SK-N-MC (cell line): ENCODE measurements at places on chromosomes 6 and 20.

- no peak for DNase-seq
Measured at GRCh38 chr20:62232770-62233645, 5.3 kb upstream of the OSBPL2 start.

DNA sequence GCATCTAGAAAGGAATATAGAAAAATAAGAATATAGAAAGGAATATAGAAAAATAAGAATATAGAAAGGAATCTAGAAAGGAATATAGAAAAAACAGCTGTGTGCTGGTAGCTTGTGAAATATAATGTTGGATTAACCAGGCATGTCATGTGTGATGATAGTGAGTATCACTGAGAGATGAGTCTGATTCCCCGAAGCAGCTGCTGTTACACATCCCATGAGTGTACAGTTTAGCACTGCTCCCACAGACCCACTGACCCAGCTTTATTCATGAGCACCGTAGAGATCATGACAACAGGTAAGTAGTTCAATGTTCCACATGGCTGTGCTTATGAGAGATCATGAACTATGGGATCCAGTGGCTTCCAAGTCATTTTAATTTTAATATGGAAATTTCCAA lies 64.8 kb downstream of the SLC22A3 start:
- DNase-seq, result no peak

DNA sequence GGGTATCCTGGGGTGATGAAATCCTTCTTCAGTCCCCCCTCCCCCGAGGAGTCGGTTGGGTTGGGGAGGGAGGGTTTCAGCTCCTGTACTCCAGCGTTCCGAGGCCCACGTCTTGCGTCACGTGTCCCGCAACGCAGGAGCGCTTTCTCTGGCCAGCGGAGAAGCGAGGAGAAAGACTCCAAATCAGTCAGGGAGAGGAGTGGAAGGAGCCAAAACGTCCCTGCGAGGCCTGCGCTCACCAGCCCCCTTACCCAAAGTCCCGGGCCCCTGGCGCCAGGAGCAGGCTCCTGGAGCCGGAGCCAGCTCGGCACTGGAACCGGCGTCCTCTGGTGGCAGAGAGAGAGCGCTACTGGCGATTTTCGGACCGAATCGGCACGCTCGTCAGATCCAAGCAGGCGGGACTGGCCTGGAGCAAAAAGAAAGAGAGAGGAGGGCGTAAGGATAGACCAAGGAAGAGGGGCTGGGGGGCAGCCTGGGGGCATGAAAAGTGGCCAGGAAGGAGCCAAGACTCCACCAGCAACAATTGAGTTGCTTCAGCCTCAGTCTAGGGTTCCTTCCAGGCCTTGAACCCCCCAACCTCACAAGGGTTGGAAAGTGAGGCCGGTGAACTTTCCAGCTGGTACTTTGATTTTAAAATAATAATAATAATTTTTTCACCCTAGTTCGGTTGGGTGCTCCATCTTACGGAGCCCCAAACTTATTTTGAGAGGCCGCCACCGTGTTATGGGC lies at the start of gene GNAS:
Gene GNAS, plus strand, starts transcription at position 174 of the 729 bp plus-strand sequence.
- DNase-seq, result no peak

GRCh38 chr6:7691675-7692452 lies 34.0 kb upstream of the BMP6 start:
- no peak for DNase-seq

GRCh38 chr20:19827818-19828217 lies 69.8 kb downstream of the RIN2 start:
- no peak for DNase-seq

DNA sequence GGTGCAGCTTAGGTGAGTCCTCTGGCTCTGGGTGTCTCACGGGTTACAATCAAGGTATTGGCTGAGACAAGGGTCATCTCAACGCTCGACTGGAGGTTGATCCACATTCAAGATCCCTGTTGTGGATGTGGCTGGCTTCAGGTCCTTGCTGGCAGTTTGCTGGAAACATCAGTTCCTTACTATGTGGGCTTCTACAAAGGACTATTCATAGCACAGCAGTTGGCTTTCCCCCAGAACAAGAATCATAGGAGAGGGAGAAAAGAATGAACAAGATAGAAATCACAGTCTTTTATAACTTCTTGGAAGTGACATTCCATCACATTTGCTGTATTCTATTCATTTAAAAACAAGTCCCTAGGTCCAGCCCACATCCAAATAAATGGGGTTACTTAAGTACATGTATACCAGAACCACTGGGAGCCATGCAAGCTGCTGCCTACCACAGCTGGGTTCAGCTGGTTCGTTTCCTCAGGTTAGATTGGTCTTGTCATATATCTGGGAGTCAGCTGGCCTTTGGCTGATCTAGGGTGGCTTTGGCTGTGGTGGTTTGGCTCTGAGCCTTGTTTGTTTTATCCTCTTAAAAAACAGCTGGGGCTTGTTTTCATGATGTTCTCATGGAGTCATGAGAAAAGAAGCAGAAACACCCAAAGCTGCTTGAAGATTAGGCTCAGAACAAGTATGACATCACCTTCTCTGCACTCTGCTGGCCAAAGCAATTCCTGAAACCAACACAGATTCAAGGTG lies 433.2 kb upstream of the SPTLC3 start:
- no peak for DNase-seq

- DNase-seq, result no peak
Measured at GRCh38 chr6:142885182-142885867, 59.7 kb downstream of the HIVEP2 start.

DNA sequence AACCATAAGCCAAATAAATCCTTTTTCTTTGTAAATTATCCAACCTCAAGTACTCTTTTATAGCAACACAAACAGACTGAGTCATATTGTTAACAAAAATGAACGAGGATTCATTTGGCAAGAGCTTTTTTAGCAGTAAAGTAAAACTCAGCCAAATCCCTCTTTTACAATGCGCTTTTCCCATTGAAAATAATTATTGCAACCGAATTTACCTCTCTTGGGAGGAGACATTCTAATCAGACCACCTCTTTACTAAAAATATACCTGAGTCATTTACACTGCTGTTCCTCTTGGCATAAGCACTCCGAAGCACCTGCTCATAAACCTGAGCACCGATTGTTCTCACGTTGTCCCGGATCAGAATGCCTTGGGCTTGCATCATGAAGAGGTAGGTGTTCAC lies 57.4 kb downstream of the B4GALT5 start:
- DNase-seq, result no peak

DNA sequence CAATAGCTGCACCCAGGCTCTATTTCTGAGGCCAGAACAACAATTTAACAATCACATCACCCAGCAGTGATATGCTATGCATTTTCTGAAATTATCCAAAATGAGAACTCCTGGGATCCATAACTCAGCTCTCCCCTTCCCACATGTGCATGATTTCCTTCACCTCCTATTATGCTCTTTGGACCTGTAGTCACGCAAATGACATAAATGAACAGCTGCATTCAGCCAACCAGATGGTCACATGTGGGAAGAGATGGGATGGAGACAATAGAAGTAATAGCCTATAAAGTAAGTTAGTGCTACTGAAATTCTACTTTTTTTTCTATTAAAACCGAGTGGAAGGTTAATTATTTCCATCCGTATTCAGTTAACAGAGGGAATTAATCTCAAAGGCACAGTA lies 662.1 kb upstream of the ID4 start:
- DNase-seq, result no peak

DNA sequence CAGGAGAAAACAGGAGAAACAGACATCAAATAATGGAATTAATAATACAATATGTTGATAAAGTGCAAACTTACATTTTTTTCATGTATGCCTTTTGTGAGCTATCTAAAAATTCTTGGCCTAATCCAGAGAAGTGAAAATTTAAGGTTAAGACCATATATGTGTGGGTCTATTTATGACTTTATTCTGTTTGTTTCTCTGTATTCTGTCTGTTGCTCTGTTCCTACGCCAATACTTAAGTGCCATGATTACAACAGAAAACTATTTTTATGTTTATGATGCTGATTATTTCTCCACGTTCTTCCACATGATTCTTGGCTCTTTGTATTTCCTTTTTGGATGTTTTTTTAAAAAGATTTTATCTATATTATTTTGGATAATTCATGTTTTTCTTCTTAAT lies 109.6 kb upstream of the MAP3K4 start:
- no peak for DNase-seq

- no peak for DNase-seq
Measured at GRCh38 chr20:50711113-50711825, 19.9 kb upstream of the RIPOR3 start.

GRCh38 chr6:125377621-125378020 lies 75.9 kb upstream of the HDDC2 start:
- DNase-seq, result no peak

DNA sequence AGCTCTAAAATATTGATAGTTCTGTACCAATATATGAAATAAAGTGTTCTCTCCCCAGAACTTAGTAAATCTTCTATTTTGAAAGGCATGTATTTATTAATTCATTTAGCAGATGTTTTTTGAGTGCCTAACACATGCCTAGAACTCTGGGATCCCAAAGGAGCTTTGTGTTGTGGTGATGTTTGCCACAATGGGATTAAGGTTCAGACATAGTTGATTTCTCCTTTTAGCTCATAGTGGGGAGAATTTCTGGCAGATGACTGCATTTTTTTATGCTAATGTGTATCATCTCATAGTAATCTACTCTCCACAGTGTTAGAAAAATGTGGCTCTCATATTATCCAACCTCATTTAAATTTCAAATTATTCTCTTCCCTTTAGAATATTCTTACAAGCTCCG lies 21.7 kb downstream of the MYB start:
- DNase-seq, result no peak

DNA sequence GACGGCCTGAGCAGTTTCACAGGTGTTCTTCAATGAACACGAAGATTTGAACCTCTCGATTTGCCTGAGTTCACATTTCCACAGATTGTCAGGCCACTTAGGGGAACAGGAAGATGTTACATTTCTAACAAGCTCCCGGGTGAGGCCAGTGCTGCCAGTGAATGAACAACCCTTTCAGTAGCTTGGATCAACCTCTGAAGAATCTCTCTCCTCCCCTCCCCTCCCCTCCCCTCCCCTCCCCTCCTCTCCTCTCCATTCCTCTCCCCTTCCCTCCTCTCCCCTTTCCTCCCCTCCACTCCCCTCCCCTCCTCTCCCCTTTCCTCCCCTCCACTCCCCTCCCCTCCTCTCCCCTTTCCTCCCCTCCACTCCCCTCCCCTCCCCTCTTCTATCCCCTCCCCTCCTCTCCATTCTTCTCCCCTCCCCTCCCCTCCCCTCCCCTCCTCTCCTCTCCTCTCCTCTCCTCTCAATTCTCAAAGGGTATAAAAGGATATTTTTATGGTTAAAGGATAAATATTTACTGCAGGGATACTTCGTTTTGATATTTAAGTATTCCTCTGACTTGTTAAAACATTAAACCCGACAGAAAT lies 114.1 kb upstream of the INSM1 start:
- no peak for DNase-seq

- DNase-seq, result no peak
Measured at GRCh38 chr6:32058511-32058963, 20.3 kb downstream of the CYP21A2 start.

DNA sequence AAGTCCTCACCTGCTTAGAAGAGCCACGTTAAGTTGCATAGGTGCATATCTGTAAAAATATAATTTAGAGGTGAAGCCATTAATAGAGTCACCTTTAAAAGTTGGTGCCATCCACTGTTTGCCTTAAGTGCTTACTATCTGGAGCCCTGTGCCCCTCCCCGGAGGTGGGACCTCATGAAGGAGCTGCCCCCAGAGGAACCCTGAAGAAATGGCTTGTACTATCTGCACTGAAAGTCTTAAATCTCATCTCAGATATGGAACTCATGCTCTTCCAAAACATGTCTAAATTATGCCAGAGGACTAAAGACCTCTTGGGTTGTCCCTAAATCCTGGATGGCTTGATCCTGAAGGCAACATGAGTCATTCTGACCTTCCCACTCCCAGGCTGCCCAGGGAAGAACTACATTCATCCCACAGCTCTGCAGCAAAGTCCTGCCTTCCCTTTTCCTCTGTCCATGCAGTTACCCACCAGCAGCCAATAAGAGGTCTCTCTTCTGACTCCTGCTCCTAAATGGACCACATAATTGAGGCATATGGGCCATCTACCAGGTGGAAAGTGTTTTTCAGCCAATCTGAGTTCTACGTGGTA lies 85.3 kb downstream of the ASXL1 start:
- no peak for DNase-seq

GRCh38 chr6:5423251-5423650 lies 161.9 kb downstream of the FARS2 start:
- DNase-seq, result no peak

GRCh38 chr20:60694763-60695162 lies 557.3 kb upstream of the CDH4 start:
- DNase-seq, result no peak

DNA sequence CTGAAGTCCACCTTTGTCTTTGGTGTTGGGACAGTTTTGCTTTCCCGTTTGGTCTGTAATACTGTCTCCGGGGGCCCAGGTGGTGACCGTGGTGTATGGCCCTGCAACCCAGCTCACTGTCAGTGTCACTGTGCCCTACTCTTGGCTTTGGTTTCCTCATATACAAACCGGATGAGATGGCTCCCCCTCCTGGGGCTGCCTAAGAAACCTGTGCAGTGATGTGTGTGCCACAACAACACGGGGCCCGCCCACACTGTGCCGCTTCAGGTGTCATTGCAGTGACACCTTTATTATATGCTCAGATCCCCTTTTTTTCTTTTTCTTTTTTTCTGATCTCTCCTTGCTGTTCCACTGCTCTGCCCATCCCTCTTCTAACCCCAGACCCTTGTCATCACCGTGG lies 73.9 kb downstream of the RAMACL start:
- no peak for DNase-seq

DNA sequence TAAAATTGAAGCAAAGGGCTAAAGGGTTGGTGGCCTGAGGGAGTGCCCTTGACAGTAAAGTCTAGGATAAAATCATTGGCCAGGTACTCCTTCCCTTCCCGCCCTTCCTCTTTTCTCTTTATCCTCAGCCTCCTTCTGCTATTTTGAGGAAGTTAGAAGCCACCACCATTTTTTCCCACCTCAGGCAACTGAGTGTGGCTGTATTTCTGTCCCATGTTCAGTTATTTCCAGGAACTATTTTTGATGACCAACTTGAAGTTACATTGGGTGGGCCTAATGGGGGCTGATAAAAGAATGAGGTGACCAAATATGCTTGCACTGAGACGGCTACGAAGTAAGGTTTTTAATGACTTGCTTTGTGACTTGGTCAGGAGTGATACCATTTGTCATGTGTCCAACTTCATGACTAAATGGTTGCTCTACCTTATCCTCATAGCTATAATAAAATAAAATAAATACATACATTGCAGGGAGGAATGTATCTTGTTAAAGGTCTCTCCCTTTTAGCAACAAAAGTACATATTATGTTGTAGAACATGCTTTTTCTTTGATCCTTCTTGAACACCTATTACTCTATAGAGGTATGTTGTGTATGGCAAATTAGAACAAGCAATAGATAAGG lies 12.0 kb downstream of the PTPN1 start:
- DNase-seq, result no peak

DNA sequence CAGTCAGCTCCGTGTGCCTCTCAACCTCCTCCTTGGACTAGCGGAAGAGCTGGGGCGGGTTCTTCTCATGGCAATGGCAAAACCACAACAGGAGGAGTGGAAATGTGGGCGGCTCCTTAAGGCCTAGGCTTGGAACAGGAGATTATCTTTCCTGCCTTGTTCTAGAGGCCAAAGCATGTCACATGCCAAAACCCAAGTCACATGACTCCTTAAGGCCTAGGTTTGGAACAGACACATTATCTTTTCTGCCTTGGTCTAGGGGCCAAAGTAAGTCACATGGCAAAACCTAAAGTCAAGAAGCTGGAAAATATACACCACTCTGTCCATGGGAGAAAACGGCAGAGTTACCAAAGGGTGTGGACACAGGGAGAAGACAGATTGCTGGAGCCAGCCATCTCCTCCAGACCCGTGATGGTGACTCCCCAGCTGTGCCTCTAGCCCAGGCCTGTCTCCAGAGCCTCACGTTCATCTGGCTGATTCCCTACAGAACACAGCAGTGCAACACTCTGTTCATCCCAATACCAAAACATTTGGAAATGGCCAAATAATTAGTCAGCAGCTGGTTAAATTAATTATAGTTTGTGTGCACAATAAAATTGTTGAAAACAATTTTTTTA lies 34.2 kb downstream of the ANKRD60 start:
- DNase-seq, result no peak
